Stimulated activated CD8-positive, alpha-beta memory T cell treated with anti-CD3 and anti-CD28 coated beads, Interleukin-15, amount 100 ng/mL, for 24 hours (primary cell): ENCODE measurements at places on chromosomes 1 and 21.

GRCh38 chr1:29282924-29283803 is 46.8 kb downstream of the PTPRU start:
- DNase-seq: no peak

- DNase-seq: no peak
Observed at GRCh38 chr1:11657654-11658053, 3.0 kb downstream of the FBXO44 start.

- DNase-seq: no peak
Observed at GRCh38 chr1:214362188-214362882, 81.4 kb downstream of the SMYD2 start.

DNA sequence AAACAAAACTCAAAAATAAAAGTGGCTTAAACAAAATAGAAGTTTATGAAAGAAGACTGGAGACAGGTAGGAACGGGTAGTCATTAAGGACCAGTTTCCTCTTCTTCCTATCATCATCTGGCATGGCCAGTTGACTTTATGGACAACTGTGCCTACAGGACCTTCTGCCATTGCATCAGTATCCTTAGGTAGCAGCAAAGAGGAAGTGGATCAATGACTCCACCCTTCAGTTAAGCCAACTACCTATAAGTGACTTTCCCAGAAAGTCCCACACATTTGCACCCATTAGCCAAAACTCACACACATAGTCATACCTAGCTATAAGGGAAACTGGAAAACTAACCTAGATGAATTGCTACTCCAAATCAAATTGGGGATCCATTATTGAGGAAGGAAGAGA is 51.7 kb downstream of the RASAL2 start:
- no peak for DNase-seq

DNA sequence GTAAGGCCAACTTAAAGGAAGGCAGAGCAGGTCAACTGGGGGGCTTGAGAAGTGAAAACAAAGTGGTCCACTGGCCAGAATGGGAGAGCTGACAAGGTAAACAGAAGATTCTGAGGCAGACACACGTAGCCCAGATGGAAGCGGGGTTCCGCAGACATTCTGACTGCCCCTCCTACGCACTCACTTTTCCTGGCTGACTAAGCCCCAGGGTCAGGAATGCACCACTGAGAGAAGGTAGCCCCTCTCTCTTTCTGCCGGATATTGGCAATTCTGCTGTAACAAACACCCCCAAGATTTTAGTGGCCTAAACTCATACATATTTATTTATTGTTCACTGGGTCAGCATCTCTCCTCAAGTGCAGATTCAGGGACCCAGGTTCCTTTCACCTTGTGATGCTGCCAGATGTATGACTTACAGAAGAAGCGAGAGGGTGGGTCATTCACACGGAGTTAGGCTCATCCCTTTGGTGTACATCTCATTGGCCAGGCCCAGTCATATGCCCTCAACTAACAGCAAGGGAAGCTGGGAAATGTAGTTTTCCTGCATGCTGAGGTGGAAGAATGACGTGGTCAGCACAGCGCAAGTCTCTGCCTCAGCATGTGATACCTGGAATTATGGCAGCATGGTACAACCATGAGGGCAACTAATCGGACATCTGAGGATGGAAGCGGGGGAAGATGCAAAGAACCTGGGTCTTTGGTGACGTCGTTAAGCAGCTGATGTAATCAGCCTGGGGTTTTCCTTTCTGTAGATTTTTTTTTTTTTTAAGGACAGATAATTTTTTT is 43.4 kb upstream of the MRPS6 start:
- peak; percentile 13 for DNase-seq

- DNase-seq: no peak
Observed at GRCh38 chr1:100430325-100430756, 78.0 kb downstream of the CDC14A start.

DNA sequence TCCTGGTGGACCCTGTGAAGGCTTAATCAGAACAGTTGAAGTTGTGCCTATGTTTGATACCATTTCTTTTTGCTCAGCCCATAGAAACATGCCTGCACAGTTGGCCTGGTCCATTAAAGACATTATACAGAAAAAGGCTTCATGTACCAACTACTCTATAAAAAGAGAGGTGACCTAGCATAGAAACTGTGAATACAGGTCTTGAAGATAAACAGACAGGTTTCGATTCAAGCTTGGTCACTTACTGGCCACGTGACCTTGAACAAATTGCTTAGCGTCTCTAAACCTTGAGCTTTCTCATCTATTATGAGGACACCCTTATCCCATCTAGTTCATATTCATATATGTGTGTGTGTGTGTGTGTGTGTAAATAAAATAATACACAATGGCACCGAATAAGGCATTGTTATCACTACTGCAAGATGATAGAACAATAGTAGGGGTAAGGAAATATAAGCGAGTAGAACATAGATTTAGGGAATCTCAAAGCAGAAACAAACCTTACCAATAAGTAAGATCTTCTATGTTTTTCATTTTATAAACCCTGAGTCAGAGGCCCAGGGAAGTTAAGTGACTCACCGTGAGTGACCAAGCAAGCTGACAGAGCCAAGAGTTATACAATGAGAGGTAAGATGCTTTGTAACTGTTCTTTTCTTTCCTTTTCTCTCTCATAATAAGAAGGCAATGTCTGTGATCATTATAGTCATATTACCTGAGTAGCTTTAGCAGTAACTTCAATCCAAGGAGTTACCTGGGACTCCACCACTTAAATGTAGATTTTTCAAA is 476.8 kb upstream of the DEPDC1 start:
- no peak for DNase-seq

GRCh38 chr1:147892731-147893214 is 9.8 kb upstream of the GJA8 start:
- DNase-seq: no peak

DNA sequence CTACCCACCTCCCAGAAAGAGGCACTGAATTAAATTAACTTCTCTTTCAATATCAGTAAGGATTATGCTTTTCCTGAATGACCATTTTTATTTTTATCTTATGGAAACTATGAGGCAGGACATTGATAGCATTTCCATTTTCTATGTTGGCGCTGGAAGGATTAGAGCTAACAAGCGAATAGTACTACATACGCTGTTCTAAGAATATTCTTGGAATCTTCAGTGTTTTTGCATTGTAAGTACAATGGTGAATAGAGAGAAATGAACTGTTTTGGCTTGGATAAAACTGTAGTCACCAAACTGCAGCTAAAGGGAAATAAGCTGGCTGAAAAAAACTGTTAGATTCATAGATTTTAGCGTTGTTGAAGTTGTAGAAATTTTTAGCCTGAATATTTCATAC is 779.0 kb upstream of the ADGRL4 start:
- no peak for DNase-seq
